ENCODE measurements at places on chromosomes 7 and 10.

DNA sequence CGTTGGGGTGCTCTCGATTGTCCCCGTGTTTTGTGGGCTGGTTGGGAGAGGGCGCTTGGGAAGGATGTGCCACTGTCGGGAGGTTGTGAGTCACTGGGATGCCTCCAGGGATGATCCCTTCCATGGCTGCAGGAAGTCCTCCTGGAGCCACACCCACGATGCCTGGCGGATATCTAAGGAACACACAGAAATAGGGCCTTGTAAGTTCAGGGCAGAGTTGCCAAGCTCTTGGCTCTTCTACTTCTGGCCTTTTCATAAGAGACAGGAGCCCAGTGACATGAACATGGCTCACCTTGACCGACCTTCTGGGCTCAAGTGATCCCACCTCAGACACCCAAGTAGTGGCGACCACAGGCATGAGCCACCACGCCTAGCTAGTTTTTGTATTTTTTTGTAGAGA is 47.6 kb downstream of the ZRANB1 start:
- DNase-seq, result no peak

DNA sequence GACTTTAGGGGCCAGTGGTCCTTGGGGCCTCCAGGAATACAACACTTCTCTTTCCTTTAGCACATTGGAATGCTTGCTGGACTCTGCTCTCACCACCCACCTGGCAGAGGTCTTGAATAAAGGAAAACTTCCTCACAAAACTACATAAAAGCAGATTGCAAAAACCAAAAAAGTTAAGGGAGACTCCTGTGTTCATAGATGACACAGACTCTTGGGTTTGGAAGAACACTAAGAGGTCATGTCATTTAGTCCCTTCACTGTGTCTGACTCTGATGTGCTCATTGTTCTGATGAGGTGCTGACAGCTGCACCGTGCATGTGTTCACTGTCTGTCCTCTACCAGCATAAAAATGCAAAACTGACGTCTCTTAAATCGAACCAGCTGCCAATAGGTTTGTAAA is 11.4 kb downstream of the BLNK start:
- no peak for DNase-seq

- no peak for DNase-seq
Observed at GRCh38 chr7:130149281-130150139, 55.7 kb downstream of the TMEM209 start.

GRCh38 chr7:712381-713138 is 13.9 kb upstream of the DNAAF5 start:
- no peak for DNase-seq

GRCh38 chr10:3951993-3952392 is 167.0 kb upstream of the KLF6 start:
- no peak for DNase-seq

GRCh38 chr10:8183241-8183704 is 128.8 kb downstream of the GATA3 start:
- DNase-seq, result no peak

- no peak for DNase-seq
Observed at GRCh38 chr10:86690657-86691084, 22.4 kb downstream of the LDB3 start.

DNA sequence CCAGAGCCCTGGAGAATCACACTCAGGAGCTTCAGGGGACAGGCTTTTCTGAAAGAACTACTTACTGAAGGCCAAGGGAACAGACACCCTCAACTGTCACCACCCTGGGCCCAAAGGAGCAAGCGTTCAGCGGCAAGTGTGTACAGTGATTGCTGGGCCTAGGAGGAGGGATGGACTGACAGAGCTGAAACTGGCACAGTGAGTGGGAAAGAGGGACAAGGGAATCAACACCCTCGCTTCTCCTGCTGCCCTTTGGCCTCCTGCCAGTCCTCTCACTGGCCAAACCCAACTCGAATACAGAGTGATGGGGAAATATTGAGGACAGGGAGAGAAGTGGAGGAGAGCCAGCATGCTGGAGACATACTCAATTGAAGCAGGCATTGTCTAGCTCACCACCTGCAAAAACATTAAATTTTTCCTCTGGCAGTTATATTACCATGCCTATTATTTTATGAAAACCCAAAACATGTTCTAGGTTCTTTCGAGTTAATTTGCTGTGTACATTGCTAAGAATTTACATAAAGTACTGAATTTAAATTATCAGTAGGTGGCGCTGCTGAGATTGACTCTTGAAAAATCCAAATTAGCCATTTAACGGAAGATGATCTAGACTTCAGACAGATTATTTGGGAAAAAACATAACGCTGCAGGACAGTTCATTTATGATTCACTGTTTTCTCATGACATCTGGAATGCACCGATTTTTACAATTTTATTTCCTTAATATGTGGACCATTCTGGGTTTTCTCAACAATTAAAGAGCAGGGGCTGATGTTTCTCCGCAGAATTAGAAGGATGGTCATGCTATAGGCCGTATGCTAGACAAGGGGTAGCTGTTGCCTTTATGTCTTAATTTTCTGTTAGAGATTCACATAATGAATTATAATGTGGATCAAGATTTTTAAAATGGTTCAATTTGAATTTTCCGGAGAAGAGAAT is 14.7 kb upstream of the TMEM236 start:
- peak; percentile 24 for DNase-seq

- no peak for DNase-seq
Observed at GRCh38 chr10:3425261-3425660, 252.7 kb upstream of the PITRM1 start.

- DNase-seq, result no peak
Observed at GRCh38 chr10:103761075-103761920, 94.1 kb downstream of the SH3PXD2A start.

DNA sequence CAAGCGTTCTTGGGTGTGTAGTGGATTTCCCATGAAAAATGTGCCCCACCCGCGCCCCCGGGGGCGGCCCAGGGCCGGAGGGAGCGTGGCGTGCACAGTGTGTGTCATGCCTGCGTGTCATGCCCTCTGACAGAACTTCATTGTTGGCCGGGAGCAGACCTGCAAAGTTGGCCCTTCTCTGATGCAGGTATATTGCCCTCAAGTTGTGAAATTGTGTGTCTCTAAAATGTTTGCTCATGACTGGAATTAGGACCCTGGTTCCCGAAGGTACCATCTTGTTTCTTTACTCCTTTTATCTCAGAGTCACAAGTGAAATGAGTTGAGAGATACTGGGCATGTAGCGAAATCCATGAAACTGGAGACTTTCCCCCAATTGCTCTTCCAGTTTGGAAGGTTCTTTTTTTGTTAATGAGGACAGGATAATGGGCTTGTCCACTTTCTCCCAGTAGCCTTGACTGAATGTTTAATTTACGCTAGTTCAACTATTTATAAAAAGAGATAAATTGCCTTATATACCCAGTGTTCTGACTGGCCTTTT is 26.2 kb downstream of the ADK start:
- DNase-seq, result peak; percentile 37

DNA sequence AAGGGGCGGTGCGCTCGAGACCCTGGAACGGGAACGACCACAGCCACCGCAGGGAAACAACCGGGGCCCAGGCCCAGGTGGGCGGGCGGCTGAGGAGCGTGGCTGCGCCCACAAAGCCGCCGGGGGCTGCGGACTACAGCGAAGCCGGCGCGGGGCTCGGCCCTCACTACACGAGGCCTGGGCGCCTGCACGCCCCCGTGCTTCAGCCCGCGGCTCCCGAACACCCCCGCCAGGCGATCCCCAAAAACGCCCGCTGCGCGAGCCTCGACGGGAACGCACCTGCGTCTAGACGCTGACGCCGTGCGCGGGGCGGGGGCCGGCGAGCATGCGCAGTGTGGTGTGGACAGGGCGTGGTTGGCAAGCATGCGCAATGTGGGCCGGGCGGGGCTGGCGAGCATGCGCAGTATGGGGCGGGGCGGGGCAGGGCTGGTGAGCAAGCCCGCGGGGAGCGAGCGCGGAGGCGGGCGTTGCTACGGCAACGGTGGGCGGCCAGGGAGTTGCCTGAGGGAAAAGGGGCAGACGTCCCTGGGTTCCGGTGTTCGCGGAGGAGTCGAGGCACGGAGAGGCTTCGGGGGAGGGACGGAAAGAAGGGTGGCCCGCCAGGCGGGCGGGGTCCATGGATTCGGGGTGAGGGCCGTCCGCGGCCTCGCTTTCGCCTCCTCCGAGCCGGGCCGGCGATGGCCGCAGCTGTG is at the start of gene RNF32:
TSS of gene RNF32 (plus strand) at position 518 of the 692 bp plus-strand sequence. CDS start 3,104 bp downstream, outside the sequence.
- DNase-seq, result peak; percentile 77

DNA sequence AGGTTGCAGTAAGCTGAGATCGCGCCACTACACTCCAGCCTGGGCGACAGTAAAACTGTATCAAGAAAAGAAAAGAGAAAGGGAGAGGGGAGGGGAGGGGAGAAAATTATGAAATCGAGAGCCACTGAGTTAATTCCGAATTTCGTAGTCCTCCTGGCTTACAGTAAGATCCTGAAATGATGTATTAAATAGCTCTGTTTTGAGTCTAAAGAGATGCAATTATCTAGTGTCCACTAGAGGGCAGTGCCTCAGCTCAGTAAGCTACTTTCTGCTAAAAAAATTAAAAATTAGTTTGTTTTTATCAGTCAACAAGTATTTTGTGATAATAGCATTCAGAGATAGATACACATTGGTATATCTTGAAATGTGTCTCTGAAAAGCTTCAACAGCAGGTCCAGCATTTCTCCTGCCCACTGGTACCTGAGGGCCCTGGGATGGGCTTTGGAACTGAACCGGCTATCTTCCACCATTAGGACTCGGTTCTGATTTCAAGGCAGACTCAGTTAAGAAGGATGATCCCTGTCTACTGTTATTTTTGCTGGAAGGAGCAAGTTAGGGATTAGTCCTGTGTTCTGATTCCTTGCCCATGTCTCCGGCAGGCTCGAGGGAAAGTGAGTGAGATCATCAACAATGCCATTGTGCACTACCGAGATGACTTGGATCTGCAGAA is 19.5 kb downstream of the TSPAN33 start:
- DNase-seq, result no peak

DNA sequence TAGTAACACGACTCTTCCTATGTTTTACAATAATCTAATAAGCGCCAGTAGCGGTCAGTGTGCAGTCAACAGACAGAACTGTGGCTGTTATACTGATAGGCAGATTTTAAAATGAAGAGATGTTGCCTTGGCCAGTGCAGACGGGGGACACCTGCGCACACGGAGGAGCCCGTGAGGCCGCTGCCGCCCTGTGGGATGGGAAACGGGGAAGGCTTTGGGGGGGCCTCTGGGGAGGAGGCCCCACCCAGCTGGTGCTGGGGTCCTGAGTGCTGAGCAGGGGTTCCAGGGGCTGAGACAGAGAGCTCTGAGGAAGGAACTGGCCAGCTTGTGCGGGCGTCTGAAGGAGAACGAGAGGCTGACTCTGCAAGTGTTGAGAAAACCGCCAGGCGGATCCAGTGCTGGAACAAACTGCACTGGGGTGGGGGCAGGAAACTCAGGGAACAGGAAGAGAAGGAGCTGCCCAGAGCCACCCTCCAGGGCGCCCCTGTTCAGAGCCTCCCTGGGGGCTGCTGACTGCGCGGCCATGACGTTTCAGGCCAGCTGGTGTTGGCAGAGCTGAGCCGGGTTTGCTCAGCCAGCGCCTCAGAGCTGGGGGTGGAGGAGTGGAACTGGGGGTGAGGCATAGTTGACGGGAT is 426.4 kb downstream of the TCERG1L start:
- DNase-seq, result no peak

DNA sequence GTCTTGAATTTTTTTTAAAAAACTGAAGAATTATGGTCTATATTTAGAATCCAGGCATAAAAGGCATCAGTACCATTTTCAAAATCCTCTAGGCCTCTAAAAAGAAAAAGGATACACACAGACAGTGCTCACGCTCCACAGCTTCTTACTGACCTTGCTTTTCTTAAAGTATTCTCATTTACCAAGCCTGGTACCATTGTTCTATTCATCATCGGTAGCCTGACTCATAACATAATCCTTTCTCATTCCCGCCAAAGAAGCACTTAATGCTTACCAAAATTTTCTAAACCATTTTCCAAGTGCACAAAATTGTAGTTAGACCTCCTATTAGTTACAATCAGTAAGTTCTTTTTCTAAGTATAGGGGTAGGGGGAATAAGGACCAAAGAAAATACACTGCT is 54.6 kb downstream of the ATE1 start:
- peak; percentile 32 for DNase-seq

DNA sequence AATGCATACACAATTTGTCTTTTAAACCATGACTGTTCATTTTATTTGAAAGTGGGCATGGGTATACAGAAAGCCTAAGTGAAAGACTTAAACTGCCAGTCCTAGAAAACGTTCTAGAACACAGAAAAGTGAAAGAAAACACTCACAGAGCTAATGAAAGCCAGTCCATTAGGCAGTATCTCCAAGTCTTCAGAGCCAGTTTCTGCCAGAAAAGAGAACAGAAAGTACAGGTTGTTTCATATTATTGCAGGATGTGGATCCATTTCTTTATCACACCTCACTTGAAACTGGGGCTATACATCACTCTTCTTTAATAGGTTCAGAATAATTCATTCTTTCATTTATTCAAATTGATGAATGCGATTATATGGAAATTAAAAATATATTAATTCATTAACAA is 7.7 kb downstream of the PON1 start:
- no peak for DNase-seq

DNA sequence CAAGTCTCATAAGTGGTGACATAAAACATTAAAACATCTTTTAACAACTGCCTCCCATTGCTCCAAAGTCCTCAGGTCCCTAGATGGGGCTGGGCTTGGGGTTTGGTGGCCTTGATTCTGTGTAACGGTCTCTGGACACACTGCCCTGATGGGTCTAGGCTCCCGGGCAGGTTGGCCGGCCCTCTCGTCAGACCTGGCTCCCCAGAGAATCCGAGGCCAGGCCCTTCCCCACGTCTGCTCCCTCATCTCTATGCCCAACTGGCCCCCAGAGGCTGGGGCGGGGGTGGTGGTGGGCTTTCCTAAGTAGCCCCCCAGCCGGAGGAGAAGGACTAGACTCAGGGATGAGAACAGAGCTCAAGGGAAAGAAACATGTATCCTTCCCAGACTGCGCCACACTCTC is 31.5 kb upstream of the EFCAB10 start:
- DNase-seq, result no peak

GRCh38 chr7:38751416-38751815 is 120.2 kb upstream of the AMPH start:
- DNase-seq, result no peak

DNA sequence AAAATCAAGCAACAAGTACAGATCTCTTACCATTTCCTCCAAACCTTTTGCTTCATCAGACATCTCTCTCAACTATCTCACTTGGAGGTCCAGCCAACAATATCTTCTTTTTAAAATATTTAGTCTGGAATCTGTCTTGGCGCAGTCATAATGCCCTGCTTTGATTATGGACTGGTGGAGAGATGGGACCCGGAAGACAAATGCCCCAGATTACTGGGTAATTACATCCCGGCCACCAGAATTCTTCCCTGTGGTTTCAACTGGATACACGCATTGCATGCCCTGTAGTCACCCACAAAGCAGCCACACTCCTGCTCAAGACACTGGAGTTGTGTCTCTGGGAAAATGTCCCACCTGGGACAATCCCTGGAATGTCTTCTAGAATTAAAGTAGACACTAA is 65.5 kb downstream of the BPGM start:
- DNase-seq, result no peak

GRCh38 chr10:44856696-44857095 is 54.4 kb upstream of the TMEM72 start:
- DNase-seq, result no peak

DNA sequence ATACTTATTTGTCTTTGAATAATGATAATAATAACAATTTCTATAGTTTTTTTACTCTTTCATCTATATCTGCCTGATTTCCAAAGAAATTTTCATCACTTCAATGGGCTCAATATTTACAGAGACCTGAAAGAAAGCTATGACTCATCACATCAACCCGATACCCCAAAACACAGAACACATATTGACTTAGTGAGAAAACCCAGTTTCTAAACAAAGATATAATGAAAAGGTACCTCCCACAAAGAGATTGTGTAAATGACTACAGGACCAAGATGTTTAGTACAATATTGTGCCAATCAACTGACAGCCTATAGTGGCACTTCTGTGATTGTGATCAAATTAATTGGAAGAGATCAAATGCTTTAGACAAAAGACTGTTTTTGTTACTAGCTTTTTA is 133.9 kb downstream of the PCDH15 start:
- DNase-seq, result no peak

All from kidney glomerular epithelial cell (primary cell).